Ovary (tissue), 10 donors: ENCODE measurements at places on chromosomes 6 and 20.
A peak's percentile ranks its signal among the peaks of the same experiment; 100 is the strongest.

DNA sequence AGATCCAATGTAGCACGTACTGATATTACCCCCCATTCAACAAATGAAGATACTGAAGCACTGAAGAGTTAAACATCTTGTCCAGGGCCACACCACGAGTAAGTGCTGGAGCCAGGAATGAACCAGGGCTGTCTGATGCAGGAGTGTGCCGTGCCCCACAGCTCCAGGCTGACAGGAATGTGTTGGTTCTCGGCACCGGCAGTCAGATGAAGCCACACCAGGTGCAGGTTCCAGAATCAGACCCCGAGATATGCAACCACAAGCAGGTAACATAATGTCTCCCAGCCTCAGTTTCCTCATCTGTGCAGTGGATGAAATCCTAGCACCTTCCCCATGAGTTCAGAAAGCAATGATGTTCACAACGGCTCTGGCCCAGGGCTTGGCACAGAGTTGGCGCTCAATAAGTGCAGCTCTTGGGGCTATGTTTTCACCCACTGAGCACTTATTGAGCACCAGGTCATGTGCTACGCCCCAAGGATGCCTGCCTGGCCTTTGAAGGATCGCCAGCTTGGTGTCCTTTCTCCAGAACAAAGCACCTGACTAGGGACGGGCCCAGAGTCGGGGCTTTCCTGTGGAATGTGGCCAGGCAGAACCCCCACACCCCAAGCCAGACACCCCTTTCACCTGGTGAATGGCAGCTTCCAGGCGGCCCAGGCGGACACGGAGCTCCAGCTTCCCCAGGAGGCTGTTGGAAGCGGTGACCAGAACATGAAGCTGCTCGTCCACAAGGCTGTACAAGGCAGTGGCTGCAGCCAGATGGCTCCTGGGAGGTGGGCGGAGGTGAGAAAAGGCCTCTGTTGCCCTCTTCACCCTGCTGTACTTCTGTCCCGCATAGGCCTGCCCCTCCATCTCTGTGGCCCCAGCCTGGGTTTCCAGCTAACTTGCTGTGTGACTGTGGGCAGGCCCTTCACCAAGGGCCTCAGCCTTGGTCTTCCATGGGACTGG is 41.3 kb downstream of the KIAA1755 start:
- no peak for DNase-seq

DNA sequence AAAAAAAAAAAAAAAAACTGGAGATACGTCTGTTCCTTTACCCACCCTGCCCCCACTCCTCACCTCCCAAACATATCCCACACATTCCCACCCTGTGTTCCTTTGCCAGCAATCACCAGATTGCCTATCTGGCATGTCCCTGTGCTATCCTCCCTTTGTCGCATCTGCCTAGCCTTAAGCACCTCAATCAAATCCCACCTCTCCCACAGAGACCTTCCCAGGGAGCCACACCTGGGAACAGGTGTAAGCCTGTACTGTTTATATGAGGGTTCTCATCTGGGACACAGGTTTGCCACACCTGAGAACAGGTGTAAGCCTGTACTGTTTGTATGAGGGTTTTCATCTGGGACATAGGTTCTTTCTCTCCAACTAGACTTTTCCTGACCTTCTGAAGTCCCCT is 16.7 kb downstream of the WFDC3 start:
- no peak for DNase-seq

GRCh38 chr6:23611776-23612381 is 514.1 kb upstream of the NRSN1 start:
- DNase-seq = no peak

DNA sequence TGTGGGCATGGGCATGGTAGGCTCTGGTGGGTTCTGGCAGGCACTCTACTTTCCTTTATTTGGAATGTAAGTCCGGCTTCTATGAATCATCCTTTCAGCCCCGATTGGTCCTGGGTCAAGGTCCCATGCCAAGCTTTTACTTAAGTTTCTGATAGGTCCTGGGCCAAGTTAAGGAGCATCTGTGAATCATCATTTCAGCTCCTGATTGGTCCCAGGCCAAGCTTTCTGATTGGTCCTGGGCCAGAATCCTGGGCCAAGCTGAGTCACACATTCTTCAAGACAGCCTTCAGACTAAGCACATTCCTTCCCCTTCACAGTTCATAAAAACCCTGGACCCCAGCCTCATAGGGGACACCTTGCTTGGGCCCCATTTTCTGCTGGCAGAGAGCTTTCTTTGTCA is 231.0 kb upstream of the EYS start:
- DNase-seq = peak; percentile 62

GRCh38 chr6:74607468-74607867 is 598.4 kb downstream of the COL12A1 start:
- no peak for DNase-seq

DNA sequence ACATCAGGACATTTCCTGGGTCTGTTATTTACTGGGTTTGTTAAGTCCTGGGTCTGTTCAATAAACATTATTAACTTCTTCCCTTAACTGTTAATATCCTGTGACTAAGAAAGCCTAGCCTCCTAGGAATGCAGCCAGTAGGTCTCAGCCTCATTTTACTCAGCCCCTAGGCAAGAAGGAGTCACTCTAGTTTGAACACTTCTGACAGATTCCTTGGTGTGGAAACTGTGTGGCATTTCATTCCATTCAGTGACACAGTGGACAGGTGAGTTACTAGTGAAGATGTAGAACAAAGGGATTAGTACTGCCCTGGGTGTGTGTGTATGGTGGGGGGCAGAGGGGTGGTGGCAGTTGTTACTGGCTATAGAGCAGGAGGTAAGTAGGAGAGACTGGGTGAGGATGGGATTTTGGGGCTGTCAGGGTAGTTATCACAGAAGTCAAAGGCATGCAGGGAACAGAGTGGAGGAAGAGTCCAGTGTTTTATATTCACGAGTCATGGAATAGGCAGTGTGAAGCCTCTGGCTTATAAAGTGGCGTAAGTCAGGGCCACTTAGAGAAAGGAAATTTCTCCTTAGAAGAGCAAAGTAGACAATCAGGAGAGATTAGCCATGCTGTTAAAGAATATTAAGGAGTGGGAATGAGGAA is 28.4 kb downstream of the RNF182 start:
- no peak for DNase-seq

GRCh38 chr20:49570828-49571552 is 3.1 kb upstream of the PTGIS start:
- no peak for DNase-seq

DNA sequence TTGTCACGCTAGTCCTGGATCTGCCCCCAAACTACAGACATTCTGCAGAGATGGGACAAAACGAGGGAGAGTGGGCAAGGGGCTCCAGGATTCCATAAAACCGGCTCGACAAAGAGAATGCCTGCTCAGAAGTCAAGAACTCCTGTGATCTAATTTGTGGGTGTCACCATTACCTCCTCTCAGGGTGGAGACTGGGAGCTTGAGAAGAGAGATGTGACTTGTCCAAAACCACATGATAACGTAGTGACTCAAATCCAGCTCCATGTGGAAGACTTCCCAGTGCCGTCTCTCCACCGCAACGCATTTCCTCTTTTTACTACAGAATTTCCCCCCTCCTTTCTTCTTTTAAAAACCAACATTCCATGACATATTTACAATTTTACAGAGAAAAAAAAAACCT is 44.3 kb downstream of the TRERF1 start:
- DNase-seq = no peak

GRCh38 chr6:28311139-28311823 is 24.7 kb downstream of the ZSCAN31 start:
- DNase-seq = no peak

- DNase-seq = no peak
Observed at GRCh38 chr6:128069188-128069587, 168.3 kb upstream of the THEMIS start.
